ELR (cell line): ENCODE measurements at places on chromosomes 5 and 9.

DNA sequence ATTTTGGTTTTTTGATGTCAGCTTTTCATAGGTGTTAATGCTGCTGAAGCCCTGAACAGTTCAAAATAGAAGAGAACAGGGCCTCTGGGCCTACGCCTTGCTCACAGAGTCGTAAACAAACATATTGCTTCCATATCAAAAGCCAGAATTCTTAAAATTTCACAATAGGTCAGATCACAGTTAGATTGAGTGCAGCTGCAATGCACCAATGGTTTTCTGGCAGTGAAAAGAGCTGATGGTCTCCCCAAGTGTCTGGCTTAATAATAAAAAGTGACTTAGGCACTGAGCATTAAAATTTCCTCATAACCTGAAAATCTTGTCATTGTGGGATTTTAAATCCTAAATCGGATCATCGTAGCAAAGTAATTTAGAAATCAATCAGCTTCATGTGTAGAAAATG lies 493.0 kb downstream of the CAAP1 start:
- DNase-seq, result no peak

GRCh38 chr5:159800131-159800840 lies 116.0 kb upstream of the ADRA1B start:
- no peak for DNase-seq

DNA sequence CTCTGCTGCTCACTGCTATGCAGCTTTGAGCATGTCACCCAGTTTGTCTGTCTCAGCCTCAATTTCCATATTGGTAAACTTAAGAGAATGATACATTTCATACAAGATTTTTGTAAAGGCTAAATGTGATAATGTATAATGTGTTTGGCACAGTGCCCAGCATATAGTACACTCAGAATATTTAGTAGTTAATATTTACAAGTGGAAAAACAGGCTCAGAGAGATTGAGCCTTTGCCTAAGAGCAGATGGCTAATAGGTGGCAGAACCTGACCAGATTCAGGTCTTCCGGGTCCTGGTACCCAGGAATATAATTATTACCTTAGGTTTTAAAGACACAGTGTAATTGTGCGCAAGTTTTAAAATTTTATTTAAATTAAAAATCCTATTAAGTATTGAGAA lies 46.8 kb upstream of the KIAA1958 start:
- DNase-seq, result no peak

DNA sequence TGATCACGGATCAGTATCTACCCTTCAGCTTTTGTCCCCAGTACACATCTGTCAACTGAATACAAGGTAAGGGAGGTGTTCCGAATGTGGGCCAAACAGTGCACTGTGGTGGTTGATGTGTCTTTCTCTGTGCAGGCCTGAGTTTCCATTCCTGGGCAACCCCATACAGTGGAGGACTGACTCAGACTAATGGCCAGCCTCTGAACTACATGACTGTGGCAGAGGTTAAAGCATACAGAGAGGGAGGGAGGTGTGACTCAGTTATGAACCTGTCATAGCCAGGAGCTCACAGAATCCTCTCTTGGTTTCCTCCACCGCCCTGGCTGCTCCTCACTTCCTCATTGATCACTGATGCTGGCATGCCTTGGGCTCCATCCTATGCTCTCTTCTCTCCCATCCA lies 136.4 kb upstream of the TAS2R1 start:
- peak; percentile 90 for DNase-seq

DNA sequence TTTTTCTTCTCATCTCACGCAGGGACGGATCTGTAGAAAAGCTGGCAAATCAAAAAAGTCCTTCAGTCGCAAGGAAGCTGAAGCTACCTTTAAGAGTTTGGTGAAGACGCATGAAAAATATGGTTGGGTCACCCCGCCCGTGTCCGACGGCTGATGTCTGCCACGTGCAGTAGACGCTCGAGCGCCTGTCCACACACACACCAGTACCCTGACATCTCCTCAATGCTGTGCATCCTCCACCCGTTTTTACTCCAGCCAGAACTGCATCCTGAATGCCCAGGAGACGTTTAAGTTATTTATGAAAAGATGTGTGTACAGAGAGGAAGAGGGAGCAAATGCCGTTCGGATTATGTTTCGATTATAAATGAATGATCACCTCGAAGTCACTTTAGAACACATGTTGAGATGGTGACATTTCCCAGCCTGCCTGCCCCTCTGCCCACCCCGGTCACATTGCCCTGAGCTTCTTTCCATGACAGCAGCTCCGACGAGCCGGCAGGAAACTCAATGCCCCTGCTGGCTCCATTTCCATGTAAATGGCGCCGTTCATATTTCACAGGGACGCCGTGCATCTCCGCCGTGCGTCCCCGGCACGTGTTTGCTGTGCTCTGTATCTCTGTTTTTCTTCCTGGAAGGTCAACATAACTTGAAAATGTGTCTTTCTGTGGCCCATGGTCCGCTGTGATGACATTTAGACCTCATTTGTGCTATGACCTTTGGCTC lies 42.7 kb downstream of the UBE2QL1 start:
- no peak for DNase-seq

- no peak for DNase-seq
These were observed 89.1 kb upstream of the LIFR start for GRCh38 chr5:38645508-38645907.

DNA sequence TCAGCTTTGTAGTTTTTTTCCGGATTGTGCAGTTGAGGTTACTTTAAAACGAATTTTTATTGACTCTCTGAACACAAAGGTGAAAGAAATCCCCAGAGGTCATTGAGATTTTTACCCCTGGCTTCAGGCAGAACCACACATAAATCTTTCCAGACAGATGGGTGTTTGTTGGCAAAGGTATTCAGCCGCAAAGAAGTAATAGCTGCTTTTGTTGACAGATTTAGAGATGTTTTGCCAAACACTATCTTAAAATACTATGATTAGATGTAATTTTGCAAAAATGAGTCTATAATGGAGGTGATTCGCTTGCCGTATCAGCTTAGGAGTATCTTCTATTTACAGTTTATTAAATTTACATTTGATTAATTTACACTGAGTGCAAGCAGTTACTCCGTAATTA lies 418.3 kb upstream of the CLINT1 start:
- no peak for DNase-seq

GRCh38 chr5:140109018-140109758 lies 4.7 kb upstream of the PURA start:
- no peak for DNase-seq
